ENCODE measurements at places on chromosomes 12 and 14.

DNA sequence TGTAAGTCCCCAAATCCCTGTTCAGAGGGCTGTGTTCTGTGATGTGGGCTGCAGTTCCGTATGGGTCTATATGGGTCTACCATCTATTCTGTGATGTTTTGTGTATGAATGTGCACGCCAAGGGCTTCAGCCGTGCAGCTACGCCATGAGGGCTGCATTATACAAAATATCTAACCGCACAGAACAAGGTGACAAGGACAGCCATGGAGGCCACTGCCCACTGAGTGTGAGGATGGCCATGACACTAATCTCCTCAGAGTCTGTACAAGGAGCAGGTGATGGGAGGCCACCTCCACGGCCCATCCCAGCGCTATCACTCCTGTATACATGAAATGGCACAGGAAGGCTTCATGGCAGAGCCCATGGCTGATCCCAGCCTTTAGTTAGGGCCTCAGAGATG, 102.0 kb downstream of the DICER1 start:
- no peak for DNase-seq

GRCh38 chr14:84797326-84797725, 732.6 kb upstream of the FLRT2 start:
- DNase-seq = no peak

DNA sequence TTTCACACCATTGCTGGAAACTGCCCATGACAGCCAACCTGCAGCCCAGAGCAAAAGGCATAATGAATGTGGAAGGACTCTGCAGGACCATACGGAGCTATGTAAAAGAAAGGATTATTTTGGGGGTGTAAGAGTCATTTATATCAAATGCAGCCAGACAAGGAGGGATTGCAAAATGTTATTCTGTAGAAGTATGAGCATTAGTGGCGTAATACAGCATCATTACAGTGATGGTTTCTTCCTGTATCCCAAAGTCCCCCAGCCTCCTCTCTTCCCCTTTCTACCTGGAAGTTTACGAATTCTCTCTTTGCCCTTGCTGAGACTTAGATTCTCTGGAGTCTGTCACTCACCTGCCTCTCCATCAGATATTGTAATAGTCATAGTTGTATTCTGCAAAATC, 89.9 kb downstream of the BORCS5 start:
- no peak for DNase-seq

GRCh38 chr14:81889529-81889928, 355.9 kb upstream of the SEL1L start:
- no peak for DNase-seq

DNA sequence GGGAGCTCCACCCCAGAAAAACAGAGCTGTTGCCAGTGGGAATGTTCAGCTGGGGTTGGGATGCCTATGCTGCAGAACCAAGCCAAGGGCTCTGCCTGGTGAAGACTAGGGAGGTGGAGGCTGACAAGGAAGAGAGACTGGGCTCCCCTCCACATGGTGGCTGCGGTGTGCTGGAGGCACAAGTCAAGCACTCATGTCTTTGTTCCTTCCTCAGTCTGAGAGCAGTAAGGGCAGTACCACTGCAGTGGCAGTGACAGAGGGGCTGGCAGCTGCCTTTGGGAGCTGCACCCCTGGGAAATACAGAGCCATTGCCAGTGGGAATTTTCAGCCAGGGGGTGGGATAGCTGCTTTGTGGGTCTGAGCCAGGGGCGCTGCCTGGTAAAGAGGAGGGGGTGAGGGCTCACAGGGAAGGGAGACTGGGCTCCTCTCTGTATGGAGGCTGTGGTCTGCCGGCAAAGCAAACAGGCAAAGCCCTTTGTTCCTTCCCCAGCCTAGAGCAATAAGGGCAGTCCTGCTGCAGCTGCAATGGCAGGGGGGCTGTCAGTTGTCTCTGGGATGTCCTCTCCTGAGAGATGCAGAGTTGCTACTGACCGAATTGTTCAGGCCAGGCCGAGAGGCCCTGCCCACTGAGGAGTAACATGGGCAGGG, 255.9 kb downstream of the RAD51B start:
- DNase-seq = no peak

GRCh38 chr12:75890660-75891059, 140.9 kb downstream of the PHLDA1 start:
- DNase-seq = no peak
